M059J (cell line): ENCODE measurements at places on chromosomes 16 and 17. TPM values are rescaled to one million over a fixed set of nuclear protein-coding genes. Genes with fewer than 3 reads are reported as not detected.

- no peak for DNase-seq
Observed at GRCh38 chr17:63546308-63547082, 3.8 kb upstream of the DCAF7 start.

GRCh38 chr16:85865-86264 lies 7.8 kb downstream of the MPG start:
- no peak for DNase-seq

- DNase-seq = peak; percentile 97
Observed at GRCh38 chr16:84228256-84228838, 11.5 kb downstream of the KCNG4 start.

DNA sequence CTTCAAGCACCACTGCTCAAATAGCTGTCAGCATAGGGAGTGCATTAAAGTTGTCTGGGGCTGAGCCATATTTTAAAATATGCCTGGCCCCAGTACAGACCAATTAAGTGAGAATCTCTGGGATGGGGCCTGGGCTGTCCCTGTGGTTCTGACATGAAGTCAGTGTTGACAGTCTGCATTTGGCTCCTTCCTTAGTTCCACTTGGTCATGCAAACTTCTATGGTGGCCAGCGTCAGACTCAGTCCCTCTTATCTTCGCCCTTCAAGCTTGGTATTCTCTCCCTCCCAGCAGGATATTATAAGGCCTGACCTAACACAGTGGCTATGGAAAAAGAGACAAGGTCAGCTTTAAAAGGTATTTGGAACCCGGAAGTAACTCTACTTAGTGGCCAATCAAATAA lies 177.2 kb downstream of the PMP22 start:
- DNase-seq = no peak

- DNase-seq = peak; percentile 58
Observed at GRCh38 chr17:54992797-54993639, 24.5 kb downstream of the STXBP4 start.

DNA sequence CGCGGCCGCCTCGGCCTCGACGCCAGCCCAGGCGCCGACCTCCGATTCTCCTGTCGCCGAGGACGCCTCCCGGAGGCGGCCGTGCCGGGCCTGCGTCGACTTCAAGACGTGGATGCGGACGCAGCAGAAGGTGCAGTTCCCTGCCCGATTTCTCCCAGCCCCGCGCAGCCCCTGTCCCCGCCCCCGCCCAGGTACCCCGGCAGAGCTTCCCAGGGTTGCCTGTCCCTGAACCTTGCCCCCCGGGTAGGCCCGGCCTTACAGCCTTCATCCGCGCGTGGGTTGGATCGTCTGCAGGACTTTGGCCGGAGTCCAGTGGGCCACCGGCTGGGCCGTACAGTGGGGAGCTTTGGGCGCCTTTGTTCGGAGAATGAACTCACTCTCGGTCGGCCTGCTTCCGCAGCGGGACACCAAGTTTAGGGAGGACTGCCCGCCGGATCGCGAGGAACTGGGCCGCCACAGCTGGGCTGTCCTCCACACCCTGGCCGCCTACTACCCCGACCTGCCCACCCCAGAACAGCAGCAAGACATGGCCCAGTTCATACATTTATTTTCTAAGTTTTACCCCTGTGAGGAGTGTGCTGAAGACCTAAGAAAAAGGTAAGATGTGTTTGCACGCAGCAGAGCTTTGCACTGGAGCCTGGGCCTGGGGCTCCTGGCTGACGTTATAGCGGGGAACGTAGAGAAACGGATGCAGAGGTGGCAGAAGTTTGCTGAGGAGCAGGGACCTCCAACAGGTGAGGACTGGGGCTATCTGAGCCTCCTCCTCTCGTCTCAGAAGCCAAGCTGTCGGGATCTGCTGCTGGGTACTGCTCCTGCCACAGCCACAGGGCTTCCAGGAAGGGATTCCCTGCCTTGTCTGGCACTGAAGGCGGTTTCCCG lies 593 bp downstream of the GFER start:
- DNase-seq = peak; percentile 35

GRCh38 chr17:66255527-66255971 lies 26.3 kb upstream of the APOH start:
- no peak for DNase-seq

GRCh38 chr16:79628501-79628975 lies 28.0 kb upstream of the MAF start:
- peak; percentile 81 for DNase-seq

DNA sequence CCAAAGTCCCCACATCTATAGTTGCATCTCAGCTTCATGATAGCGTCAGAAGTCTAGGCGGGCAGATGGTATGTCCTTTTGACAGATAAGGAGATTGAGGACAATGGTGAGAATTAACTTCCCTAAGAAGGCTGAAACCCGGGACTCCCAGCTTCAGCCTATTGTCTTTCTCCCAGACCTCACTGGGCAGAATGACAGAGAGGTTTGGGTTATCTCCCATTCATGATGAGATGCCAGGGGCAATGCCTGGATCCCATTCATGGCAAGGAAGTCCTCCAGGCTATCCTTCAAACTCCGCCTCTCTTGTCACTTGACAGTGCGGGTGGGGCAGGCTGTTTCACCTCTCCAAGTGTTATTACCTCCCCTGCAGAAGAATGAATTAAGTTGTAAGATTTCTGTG lies 100.3 kb downstream of the IRX5 start:
- no peak for DNase-seq

DNA sequence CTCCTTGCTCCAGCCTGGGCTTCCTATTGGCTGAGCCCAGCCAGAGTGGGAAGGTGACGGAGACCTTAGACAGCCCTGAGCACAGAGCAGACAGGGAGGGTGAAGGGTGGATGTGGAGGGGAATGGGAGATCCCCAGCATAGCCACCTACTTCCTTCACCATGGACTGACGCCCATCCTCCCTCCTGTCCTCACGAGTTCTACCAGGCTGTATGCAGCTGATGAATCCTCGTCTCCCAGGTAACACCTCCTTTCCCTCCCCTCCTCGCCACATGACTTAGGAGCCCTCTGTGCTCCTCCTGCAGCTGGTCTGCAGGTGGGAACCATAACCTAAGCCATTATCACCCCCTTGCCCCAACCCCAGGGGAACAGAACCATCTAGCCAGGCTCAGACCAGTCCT lies 9.0 kb upstream of the CRHR1 start:
- DNase-seq = no peak

GRCh38 chr16:31428638-31429247 lies 583 bp upstream of the COX6A2 start:
- DNase-seq = no peak

DNA sequence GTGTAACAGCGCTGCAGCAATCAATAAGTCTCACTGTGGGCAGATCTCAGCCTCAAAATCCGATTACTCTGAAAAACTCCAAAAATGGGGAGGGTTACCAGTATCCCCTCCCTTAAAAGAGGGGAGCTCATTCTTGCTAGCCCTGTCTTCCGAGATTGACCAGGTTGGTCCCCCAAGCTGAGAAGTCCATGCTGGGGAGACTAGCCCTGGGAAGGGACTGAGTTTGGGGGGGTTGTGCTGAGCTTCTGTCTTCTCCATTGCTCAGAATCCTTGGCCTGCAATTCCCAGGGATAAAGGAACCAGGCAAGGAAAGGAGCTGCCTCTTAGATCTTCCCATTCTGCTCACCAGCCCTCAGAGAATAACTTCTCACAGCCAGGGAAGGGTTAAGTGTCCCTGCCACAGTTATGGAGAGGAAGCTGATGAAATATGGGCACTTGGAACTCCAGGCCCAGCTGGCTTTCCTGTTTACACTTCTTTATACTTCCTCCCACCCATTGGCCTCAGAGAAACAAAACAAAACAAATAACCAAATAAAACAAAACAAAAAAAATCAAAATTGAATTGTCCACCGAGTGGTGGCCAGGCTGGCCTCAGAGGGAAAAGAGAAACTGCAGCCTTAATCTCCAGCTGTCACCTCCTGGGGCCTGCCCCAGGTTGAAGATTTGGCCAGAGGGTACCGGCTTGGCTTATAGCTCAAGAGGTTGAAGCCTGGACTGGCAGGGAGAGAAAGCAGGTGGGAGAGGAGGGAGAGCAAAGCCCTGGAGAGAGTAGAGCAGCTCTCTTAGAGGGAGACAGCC lies 2.6 kb downstream of the HOXB3 start:
- no peak for DNase-seq

DNA sequence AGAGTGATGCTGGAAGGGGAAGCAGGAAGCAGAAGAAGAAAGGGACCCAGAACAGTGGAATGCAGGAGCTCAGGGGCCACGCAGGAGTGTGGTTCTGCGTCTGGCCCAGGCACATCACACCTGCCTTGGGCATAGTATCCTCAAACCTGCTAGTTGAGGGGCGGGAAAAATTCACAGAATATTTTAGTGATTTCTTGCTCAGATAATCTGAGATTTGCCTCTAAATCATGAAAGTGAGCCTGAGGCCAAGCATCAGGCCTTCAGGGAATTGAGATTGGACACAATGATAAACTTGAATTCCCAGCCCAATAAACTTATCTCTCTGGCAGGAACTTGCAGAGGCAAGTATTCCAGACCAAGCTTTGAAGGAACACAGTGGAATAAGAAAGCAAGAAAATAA lies 48.5 kb upstream of the CCL2 start:
- DNase-seq = peak; percentile 51

GRCh38 chr16:6252541-6252940 lies 1080.1 kb upstream of the RBFOX1 start:
- DNase-seq = no peak

DNA sequence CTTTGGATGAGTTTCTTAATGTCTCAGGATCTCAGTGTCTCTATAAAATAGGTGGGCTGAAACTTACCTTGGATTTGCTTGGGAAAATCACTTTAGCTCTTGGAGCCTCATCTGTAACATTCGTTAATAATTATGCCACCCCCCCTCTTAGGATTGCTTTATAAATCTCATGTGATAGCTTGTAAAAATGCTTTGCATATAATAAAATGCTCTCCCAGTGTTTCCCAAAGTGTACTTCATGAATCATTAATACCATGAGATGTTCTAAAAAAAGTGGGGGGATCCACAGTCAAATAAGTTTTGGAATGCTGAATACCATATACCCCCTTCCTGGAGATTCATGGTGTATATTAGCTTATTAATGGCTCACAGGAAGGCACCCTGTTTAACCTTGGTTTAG lies 5.2 kb downstream of the KRT39 start:
- DNase-seq = no peak

DNA sequence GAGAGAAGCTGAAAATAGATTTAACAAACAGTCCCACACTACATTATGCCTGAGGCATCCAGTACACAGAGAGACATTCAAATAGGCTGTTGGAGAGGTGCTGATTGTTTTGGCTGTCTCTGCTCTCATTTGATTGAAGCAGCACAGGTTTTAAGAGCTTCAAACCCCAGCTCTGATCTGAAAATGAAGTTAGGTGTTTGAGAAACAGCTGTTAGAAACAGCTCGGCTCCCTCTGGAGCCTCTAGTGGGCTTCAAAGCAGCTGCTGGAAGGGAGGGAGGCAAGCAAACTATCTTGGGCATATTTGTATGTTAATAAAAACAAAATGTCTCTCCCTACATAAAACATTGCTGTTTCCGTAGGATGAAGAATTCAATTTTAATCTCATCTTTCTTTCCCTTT lies 607.3 kb upstream of the GOT2 start:
- no peak for DNase-seq

- no peak for DNase-seq
Observed at GRCh38 chr16:68360547-68360946, 49.7 kb downstream of the PRMT7 start.

GRCh38 chr16:290015-290680 lies 7.2 kb downstream of the PDIA2 start:
- no peak for DNase-seq

- no peak for DNase-seq
Observed at GRCh38 chr16:51114382-51114781, 36.7 kb downstream of the SALL1 start.

- DNase-seq = no peak
Observed at GRCh38 chr17:63843910-63844677, 1.6 kb upstream of the SMARCD2 start.

- DNase-seq = peak; percentile 78
Observed at GRCh38 chr16:66028510-66029216, 337.8 kb upstream of the CDH5 start.

DNA sequence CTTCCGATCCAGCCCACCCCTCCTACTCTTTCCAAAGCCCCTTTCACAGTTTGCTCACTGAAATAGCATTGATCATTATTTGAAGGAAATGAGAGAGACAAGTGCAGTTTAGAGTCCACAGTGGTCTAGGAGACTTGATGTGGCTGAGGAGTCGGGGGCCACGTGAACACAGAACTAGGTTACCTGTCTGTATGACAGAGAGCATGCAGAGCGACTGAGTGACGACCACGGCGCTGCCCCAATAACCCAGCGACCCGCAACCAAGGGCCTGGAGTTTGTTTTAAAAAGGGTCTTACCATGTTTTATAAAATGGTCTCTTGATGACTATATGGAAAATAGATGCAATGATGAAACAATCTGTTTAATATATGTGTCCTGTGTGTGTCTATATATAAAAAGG lies 39.5 kb downstream of the NDEL1 start:
- DNase-seq = no peak

DNA sequence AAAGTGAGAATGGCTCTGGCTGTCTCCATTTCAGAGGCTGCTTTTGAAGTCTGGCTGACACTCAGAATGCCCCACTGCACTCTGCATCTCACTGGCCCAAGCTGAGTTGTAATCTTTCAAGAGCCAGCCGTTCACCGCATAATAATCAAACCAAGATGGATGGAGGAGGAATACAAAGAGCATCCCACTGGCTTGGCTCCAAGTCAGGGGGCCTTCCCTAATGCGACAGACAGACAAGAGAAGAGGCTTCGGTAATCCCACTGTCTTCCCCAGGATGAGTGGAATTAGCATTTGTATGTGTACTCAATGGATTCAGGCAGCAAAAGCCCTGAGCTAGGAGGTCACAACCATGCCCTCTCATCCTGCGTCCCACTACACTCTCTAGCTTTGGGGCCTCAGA lies 68.0 kb downstream of the CBLN1 start:
- DNase-seq = no peak

DNA sequence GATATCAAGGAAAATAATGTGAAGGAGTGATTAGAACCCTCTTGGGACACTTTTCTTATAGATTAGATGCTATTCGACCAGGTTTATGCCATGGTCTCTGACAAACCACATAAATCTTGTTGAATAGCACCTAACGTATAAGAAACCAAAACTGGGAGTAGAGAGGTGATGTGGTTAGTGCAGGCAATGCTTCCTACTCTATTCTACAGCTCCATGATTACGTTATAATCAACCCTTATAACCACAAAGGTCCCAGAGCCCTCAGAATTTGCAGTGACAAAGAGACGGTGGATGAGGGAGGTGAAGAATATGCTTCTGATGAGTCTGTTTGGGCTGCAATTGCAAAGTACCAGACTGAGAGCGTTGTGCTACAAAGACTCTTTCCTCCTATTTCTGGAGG lies 78.4 kb downstream of the ARHGAP44 start:
- no peak for DNase-seq

Gene FOXN1
- not detected in 2 replicates for total RNA-seq

Gene SOX8
- total RNA-seq = not detected in 2 replicates

Gene GGT6
- not detected in 2 replicates for total RNA-seq

Gene MARCHF10
- total RNA-seq = 0.05 TPM in 1 of 2 replicates, not detected in the other

Gene ITGAX
- total RNA-seq = 1.1 and 2.8 TPM in 2 replicates

Gene ATP2A1
- total RNA-seq = not detected in 2 replicates

Gene CCDC47
- total RNA-seq = 46.2 and 64.1 TPM in 2 replicates

Gene TPSG1
- not detected in 2 replicates for total RNA-seq

Gene SRL
- not detected in 2 replicates for total RNA-seq

Gene HOXB6
- total RNA-seq = 6.2 and 9.4 TPM in 2 replicates
